Dermis blood vessel endothelial cell (primary cell): ENCODE measurements at places on chromosomes 11 and 22. TPM values are rescaled to one million over a fixed set of nuclear protein-coding genes. Genes with fewer than 3 reads are reported as not detected.

The SOX6 gene
- under 0.01 and 0.09 TPM in 2 replicates for total RNA-seq

The PATE2 gene
- total RNA-seq: not detected in 2 replicates

GRCh38 chr11:113396690-113397089 lies 9.1 kb downstream of the ANKK1 start:
- DNase-seq: no peak

DNA sequence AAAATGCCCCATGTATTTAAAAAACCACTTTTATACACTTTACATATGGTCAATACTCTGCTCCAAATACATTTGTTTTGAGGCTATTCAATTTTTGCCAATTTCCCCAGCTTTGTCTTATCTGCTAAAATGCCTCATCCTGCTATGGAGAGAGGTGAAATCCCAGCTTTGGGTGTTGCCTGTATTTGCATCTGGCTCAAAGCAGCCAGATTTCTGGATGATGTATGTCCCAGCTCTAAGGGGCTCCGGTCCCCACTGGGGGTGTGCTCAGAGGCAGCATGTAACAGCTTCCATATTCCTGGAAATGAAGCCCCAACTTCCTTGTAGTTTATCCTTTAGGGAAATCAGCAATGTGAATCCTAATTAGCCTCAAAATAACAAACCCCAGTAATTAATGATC lies 59.5 kb downstream of the WT1 start:
- no peak for DNase-seq

The GAS2 gene
- 0.56 and 1.7 TPM in 2 replicates for total RNA-seq

GRCh38 chr11:16454289-16454863 lies 98.0 kb upstream of the SOX6 start:
- DNase-seq: no peak

- DNase-seq: no peak
Measured at GRCh38 chr11:65341856-65342255, 8.2 kb downstream of the DPF2 start.

- DNase-seq: no peak
Measured at GRCh38 chr11:34640050-34640923, 19.4 kb downstream of the EHF start.

DNA sequence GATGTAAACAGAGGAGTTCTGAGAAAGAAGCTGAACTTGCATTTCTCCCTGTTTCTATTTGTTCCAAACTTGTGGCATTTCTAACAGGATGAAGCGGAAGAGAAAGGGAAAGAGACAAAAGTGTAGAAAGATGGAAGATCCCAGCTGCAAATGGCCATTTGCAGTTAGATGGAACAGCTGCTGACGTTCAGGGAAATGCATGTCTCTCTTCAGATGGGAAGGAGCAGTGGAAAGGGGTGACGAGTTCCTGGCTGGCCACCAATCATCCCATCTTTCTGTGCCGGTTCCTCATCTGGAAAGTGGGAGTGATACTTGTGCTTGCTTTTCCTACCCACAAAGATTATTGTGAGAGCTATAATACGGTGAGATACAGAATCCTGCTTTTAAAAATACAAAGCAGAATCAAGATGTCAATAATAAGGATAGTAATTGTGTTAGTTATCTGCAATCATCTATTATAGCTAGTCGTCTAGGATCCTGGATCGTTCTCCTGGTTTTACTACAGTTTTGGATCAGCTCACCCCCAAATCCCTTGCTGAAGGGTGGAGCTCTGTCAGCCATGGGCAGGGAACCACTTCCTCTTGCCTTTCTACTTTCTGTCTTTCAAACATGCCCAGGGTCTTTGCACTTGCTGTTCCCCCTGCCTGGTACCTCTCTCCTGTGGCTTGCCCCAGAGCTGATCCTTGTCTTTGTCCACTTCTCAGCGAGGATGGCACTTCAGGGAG lies 1.2 kb upstream of the TIMP3 start:
- DNase-seq: no peak

DNA sequence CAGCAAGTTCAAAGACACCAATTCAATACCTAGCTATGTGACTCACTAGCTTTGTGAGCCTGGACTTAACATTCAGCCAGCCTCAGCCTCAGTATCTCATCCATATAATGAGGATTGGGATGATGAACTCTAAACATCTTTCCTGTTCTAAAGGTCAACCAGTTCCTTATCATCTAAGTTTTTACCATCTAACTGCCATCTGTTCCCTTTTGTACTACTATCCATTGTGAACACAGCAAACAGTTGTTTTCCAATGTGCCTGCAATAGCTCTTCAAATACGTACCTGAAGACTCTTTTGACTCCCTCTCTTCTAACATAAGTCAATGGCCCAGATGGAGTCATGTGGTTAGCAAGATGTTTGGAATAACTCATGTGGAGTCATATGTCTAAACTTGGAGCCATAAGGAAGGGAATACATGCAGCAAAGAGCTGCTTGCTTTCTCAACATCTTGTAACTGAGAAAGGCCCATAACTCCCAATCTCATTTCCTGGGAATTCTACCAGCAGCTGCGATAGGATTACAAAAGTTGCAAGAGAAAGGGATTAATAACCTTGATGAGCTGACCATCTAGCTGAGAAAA lies 19.4 kb downstream of the SYTL2 start:
- no peak for DNase-seq

DNA sequence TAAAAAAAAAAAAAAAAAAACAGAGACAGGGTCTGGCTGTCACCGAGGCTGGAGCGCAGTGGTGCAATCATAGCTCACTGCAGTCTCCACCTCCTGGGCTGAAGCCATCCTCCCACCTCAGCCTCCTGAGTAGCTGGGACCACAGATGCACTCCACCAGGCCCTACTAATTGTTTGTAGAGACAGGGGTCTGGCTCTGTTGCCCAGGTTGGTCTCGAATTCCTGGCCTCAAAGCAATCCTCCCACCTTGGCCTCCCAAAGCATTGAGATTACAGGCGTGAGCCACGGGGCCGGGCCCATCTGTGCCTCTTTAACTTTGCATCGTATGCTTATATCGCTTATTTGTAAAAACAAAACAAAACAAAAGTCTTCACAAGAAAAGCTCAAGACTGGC lies 3.1 kb downstream of the CPT1A start:
- peak; percentile 26 for DNase-seq

The ROBO4 gene
- total RNA-seq: 521 and 692 TPM in 2 replicates

The SULT4A1 gene
- 0.05 TPM in 1 of 2 replicates, not detected in the other for total RNA-seq

The CALCA gene
- not detected in 2 replicates for total RNA-seq

GRCh38 chr11:128135451-128135850 lies 451.9 kb downstream of the ETS1 start:
- DNase-seq: no peak

The INS gene
- not detected in 2 replicates for total RNA-seq

DNA sequence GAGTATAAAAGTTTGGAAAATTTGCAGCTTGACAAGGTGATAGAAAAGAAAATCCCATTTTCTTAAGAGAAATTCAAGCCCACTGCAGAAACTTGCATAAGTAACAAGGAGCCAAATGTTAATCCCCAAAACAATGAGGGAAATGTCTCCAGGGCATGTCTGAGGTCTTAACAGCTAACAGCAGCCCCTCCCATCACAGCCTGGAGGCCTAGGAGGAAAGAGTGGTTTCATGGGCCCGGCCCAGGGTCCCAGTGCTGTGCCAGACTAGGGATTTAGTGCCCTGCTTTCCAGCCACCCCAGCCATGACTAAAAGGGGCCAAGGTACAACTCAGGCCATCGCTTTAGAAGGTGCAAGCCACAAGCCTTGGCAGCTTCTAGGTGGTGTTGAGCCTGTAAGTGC lies 123.7 kb upstream of the TRPC6 start:
- no peak for DNase-seq

- no peak for DNase-seq
Measured at GRCh38 chr11:120142441-120143100, 4.7 kb upstream of the TRIM29 start.

GRCh38 chr11:44970293-44970692 lies 19.6 kb upstream of the TP53I11 start:
- no peak for DNase-seq

- no peak for DNase-seq
Measured at GRCh38 chr11:133815636-133816035, 29.7 kb downstream of the SPATA19 start.

The PGR gene
- under 0.01 TPM in 1 of 2 replicates, not detected in the other for total RNA-seq

The CRYAB gene
- 1.0 and 1.7 TPM in 2 replicates for total RNA-seq

The IL10RA gene
- 0.09 TPM in 1 of 2 replicates, not detected in the other for total RNA-seq

- peak; percentile 88 for DNase-seq
Measured at GRCh38 chr11:131867457-131868257, 497.2 kb downstream of the NTM start.

GRCh38 chr11:101600924-101601323 lies 17.1 kb upstream of the TRPC6 start:
- no peak for DNase-seq

DNA sequence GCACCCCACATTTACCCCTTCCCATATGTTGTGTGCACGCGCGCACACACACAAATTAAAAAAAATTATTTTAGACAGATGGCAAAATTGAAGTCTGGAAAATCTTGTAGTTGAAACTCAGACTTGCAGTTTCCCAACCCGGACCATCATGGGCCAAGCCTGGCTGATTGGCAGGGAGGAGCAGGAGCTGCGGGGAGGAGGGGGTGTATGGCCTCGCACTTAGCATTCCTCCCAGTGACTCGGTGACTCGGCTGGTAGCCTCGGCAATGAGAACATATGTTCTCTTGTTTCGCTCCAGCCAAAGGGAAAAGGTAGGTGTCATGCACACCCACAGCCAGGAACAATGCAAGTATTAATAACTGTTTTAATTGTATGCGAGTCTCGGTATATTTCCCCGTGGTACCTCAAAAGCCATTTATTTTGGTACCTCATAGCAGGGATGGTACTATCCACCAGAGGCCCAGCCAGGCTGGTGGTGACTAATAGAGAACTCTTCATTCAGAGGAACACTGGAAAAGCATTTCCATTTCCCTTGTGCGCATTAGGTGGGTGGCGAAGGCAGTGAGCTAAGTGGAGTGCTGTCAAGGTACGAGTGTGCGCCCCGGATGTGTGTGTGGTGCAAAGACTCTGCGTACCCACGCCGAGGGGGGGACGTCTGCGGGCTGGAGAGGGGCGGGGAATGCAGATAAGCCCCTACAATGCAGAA lies 92.5 kb downstream of the DSCAML1 start:
- no peak for DNase-seq

- no peak for DNase-seq
Measured at GRCh38 chr11:88489030-88489429, 151.5 kb upstream of the CTSC start.

DNA sequence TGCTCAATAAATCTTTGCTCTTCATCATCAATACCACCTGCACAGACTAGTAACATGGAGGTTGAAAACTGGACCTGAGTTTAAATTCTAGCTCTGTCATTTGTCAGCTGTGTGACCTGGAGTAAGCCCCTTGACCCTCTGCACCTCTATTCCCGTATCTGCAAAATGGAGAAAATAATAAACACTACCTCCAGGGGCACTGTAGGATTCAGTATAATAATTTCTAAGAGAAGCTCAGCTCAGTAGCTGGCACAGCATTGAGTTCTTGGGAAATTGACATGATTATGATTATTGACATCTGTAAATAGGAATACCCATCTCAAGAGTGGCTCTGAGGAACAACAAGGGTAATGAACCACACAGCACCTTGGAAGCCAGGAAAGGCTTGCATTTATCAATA lies 78.4 kb downstream of the MN1 start:
- no peak for DNase-seq

DNA sequence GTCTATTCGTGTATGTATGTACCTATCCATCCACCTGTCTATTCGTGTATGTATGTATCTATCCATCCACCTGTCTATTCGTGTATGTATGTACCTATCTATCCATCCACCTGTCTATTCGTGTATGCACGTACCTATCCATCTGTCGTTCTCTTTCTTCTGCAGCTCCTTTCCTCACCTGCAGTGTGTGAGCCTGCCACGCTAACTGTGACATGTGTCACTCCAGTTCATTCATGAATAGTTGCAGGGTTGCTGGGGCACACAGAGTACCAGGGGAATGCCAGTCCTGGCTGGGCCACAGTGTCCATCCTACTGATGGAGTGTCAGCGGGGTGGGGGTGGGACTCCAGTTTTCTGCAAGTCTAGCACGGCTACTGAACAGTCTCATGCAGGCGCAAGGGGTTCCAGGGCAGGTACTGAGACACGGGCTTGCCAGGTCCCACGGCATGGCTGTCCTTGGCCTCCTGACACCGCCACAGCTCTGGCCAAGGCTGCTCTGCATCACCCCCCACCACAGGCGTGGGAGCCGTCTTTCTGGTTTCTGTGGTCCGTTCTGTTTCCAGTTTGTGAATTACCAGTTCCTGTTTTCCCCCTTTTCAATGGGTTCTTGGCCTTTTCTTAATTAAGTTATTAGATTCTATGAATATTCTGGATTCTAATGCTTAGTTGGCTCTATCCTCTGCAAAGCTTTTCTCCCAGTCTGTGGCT lies 88.8 kb upstream of the CLDN5 start:
- no peak for DNase-seq

DNA sequence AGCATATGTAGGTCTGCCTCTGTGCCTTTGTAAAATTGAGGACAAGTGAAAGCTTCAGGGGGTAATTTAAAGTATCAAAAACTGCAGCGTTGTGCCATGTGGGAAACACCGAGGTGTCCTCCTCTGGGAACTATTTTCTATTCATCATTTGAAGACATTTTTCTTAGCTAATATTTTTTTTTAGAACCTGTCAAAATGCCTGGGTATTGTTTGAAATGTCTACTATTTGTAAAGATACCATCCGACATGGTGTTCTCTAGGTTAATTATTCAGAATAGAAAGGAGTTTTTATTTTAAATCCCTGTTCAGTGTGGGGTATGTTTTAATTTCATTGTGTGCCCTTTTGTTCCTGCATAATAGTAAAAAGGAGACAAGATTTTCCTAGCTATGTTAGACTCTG lies 490.8 kb downstream of the NELL1 start:
- no peak for DNase-seq

DNA sequence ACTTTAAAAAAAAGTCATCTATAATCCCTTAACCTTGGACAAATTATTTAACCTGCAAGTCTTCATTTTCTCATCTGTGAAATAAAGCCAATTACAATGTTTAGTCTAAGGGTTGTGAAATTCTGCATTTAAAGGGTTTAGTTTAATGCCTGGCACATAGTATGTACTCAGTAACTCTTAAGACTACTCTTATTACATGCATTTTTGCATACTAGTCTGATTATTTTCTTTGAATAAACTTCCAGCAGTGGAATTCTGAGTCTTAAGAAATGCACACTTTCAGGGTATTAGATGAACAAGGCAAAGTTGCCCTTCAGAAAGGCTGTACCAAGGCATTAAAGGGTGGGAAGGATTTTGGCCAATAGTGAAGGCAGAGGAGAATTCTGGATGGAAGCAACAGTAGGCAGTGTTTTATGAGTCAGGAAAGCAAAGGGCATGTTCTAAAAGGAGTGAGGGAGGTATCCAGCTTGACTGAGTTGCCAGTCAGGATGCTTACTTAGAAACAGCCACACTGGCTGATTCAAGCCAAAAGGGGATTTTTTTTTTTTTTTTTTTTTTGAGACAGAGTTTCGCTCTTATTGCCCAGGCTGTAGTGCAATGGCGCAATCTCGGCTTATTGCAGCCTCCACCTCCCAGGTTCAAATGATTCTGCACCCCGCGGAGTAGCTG lies 50.5 kb downstream of the SWAP70 start:
- no peak for DNase-seq
